Cortex of kidney (tissue), 1 donor: ENCODE measurements at places on chromosomes 4 and X.

DNA sequence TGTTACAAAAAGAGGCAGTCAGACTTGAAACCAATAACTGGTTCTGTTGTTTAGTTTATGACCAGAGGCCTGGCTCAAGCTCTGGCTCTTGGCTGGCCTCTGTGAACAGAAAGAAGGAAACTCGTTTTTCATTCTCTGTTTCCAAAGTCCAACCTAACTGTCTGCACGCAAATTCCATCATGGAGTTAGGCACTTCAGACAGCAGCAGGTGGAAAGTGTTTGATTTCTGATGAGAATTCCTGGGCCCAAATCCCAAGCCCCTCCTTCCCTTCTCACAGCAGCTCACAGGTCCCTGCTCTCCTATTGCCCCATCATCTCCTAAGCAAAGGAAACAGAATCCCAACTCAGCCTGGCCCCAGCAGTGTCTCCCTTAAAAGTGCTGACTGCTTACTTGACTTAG lies 42.8 kb upstream of the FGF16 start:
- DNase-seq = no peak

DNA sequence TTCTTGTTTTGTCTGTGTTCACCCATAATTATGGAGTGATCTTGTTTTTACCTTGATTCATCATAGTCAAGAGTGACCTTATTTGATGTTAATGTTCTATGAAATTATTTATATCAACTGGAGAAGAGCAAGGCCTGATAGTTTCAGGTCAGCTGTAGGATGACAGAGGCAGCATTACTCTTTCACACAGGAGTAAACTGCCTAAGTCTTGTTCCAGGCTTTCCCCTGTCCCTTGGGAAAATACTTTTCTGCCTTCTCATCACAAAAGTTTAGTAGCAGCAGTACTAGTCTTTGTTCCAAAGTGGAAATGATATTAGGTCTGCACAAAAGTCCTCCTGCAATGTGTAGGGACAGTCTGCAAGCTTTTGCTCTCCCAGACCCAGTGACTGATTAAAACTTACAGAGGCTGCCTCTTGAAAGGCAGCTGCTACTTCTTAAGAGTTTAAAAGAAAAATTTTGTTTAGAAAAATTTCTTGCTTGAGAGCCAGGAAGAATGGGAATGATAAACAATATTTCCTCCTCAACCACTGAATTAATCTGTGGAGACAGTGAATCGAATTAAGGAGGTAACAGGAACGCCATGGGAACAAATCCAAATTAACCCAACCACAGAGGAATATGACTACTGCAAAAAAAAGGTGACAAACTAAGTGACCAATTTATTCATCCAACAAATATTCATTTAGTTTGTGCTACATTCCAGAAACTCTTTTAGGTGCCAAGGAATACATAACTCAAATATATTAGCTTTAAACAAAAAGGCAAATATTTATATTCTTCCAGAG lies 991.4 kb upstream of the PABPC4L start:
- DNase-seq = no peak

DNA sequence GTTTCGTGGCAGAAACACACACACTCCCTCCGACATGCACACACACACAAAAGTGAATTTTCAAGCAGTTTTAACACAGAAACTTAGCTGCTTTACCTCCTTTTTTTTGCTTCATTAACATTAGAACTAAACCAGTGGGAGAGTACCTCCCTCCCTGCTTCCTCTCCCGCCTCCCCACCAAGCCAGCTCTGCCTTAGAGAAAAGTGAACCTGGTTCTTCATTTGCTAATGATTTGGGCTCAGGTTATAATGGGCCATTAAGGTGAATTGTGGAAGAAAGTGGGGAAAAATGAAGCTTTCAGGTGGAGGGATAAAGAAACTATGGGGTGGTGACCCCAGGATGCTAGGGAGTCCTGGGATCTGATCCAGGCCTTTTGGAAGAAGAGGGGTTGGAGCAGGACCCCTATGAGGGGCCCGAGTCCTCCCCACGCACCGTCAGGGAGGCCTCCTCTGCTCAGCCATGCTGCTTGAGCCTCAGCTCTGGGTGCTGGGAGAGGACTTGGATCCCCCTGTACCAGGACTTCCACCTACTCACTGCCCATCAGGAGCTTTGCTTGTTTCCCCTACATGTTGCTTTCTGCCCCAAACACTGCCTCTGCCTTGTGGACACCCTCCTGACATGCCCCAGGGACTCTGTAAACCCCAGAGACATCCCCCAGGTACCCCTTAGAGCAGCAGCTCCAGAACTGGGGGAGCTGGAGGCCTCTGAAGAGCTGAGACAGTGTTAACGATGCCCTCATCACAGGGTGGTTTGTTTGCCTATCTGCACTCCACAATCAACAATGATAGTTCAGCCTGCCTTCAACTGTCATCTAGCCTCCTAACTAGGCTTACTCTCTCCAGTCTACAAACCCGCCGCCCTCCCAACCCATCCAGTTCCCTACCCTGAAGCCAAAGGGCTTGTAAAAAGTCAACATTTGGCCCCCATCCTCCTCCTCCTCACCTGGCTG lies 6.5 kb upstream of the JADE1 start:
- DNase-seq = no peak

GRCh38 chr4:35884714-35885480 lies 359.4 kb downstream of the ARAP2 start:
- no peak for DNase-seq

GRCh38 chr4:1738410-1738809 lies 17.1 kb downstream of the TACC3 start:
- DNase-seq = no peak

DNA sequence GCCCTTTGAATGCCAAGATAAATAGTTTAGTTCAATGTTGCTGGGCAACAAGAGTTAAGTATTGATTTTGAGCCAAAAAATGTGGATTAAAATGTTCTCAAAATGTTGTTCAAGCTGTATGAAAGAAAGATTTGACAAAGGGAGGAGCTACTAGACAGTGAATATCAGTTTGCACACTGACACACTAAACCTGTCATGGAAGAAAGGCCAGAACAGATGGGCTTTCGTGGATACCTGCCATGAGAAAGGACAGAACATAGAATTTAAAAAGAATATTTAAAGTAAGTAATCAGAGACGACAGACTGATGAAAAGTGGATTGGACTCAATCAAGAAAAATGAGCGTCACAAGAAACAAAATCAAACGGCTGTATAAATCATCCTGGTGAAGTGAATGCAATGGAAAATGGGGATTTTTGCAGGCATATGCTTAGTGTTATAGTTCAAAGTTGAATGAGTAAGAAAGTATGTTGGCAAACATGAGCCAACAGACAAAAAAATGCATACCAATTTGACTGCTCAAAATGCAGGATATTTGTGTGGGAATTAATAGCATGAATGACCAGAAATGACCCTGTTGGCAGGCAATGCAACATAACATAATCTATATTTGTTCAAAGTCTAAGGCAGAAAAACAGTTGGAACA lies 7.4 kb downstream of the PCDH18 start:
- DNase-seq = no peak

- no peak for DNase-seq
Observed at GRCh38 chr4:79013756-79014155, 74.5 kb upstream of the PAQR3 start.
